ENCODE measurements at places on chromosomes 7 and 10. TPM values are rescaled to one million over a fixed set of nuclear protein-coding genes. Genes with fewer than 3 reads are reported as not detected.

Gene FAM241B
- total RNA-seq, result 0.29 TPM

Gene NFKB2
- total RNA-seq, result 11.5 TPM

Gene PPP1R17
- not detected for total RNA-seq

Gene FXYD4
- total RNA-seq, result not detected

Gene LRMDA
- total RNA-seq, result 2.0 TPM

Gene AKR1E2
- 17.0 TPM for total RNA-seq

Gene RBM20
- total RNA-seq, result not detected

Gene PLXNA4
- total RNA-seq, result 3.6 TPM

Gene SLC26A5
- total RNA-seq, result not detected

Gene MICALL2
- 23.6 TPM for total RNA-seq

Gene CFAP70
- total RNA-seq, result 1.7 TPM

Gene KCNMA1
- total RNA-seq, result 44.8 TPM

Gene RSPH10B2
- under 0.01 TPM for total RNA-seq

Gene GPR146
- 1.2 TPM for total RNA-seq

All from smooth muscle cell of trachea (primary cell).